ENCODE measurements at places on chromosomes 11 and 22. TPM values are rescaled to one million over a fixed set of nuclear protein-coding genes. Genes with fewer than 3 reads are reported as not detected.
A peak's percentile ranks its signal among the peaks of the same experiment; 100 is the strongest.

The SLC22A9 gene
- not detected for total RNA-seq

The MUC5B gene
- not detected for total RNA-seq

DNA sequence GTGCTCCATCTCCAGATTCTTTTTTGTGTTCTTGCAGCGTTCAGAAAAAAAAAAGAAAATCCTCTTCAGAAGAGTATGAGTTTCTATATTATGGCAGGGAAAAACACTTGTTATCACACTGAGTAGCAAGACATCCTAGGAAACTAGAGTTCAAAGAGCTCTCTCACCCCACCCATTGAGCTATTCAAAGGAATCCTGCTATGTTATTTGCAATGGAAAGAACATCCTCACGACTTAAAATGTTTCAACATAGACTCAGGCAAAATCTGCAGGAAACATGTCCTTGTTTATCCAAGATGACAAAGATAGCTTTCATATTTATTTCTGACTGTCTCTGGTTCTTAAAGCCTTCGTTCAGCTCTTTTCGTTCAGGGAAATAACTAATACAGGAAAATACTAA lies 331.6 kb upstream of the ANO5 start:
- no peak for DNase-seq

- peak; percentile 69 for DNase-seq
Measured at GRCh38 chr11:121723246-121723741, 270.5 kb upstream of the SORL1-AS1 start.

The RELA gene
- 31.8 TPM for total RNA-seq

DNA sequence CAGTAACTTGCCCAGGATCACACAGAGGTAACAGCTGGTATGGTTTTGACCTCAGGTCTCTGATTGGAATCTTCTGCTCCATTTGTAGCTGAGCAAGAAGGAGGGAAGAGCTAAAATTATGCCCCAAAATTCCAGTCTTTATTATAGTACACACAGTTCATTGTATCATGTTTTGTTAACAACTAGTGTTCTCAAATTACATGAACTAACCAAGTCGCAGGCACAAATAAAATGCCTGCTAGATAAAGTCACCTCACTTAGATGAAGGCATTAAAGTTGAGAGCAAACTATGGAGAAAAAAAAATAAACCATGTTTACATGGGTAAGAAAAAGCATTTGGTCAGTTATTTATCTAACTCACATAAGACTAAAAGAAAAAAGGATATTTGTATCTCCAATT lies 58.8 kb downstream of the PDGFD start:
- DNase-seq, result no peak

GRCh38 chr22:27882507-27883290 lies 36.4 kb downstream of the PITPNB start:
- no peak for DNase-seq

DNA sequence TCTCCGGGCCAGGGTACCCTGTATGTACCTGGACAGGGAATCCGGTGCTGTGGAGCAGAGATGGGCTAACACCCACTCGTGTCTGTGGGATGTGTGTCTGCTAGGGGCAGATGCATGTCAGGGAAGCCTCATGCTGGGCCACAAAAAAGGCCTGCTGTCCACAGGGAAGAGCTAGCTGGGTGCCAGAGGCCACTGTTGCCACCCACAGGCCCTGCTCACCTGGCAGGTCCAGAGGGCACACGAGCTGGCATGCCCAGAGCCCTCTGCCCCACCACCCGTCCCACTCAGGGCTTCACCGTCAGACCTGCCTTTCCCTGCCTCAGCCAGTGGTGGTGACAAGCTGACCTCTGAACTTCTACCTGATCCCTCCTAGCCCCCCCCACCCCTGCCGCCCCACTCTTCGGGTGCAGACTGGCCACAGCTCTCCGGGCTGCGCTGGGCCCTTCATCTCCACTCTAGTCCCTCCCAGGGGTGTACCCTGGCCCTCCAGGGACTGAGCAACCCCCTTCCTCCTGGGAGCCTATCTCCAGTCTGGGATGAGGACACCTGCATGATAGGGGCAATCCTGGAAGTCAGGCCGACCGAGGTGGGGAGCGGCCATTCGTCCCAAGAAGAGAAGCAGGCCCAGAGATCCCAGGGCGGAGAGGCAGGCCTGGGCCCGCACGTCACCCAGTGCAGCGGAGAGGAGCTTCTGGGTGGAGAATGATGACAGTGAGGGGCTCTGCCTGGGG lies 1.4 kb downstream of the SLC25A22 start:
- no peak for DNase-seq

DNA sequence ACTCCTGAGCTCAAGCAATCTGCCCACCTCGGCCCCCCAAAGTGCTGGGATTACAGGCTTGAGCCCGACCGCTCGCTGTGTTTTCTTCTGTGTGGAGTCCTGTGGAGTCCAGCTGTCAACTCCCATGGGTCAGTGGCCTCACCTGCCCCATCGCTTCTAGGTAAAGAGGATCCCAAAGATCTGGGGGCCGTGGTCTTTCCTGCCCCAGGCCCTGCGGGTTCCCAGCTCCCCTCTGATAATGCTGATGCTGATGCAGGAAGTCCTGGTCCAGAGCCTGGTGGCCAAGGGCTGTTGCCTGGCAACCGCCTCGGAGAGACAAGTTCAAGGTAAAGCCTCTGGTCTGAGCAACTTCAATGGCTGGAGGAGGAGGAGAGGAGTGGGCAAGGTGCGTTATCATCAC lies 9.6 kb downstream of the SSTR3 start:
- peak; percentile 63 for DNase-seq

GRCh38 chr11:15148169-15148568 lies 33.4 kb downstream of the INSC start:
- peak; percentile 19 for DNase-seq

DNA sequence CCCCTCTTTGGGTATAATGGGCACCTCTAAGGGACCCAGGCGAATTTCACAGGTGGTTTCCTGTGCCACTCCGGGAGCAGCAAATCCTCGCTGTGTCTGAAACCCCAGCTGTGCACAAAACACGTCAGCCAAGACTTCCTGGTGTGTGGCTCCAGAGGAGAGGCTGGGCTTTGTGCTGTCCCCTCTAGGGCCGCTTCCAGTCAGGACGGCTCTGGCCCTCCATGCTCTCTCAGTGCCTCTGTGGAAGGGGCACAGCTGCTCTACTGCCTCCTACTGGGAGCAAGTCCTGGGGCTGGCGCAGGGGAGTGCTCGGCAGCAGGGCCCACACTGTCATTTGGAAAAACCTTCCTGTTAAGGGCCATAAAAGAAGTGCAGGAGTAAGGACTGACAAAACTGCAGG lies 23.7 kb upstream of the ARFGAP3 start:
- DNase-seq, result peak; percentile 78

The ZNF70 gene
- total RNA-seq, result 6.5 TPM

GRCh38 chr11:21545699-21546098 lies 647.2 kb upstream of the ANO5 start:
- DNase-seq, result no peak

DNA sequence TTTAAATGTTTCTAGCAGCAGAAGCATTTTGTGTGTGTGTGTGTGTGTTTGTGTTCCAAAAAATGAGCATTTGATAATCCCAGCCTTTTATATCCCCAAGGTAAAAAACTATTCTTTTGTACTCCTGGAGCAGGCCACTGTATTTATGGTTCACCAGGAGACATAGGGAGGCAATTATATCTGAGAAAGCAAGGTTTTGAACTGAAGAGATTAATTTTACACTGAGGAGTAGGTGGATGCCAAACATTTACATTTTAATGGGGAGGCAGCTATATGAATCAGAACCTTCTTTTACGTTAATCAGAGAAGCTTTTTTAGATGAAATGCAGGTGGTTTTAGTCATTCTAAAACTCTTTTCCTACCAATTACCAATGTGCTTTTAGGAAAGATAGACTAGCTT lies 1374.0 kb upstream of the TENM4 start:
- DNase-seq, result no peak

The TSKU gene
- total RNA-seq, result 24.2 TPM

DNA sequence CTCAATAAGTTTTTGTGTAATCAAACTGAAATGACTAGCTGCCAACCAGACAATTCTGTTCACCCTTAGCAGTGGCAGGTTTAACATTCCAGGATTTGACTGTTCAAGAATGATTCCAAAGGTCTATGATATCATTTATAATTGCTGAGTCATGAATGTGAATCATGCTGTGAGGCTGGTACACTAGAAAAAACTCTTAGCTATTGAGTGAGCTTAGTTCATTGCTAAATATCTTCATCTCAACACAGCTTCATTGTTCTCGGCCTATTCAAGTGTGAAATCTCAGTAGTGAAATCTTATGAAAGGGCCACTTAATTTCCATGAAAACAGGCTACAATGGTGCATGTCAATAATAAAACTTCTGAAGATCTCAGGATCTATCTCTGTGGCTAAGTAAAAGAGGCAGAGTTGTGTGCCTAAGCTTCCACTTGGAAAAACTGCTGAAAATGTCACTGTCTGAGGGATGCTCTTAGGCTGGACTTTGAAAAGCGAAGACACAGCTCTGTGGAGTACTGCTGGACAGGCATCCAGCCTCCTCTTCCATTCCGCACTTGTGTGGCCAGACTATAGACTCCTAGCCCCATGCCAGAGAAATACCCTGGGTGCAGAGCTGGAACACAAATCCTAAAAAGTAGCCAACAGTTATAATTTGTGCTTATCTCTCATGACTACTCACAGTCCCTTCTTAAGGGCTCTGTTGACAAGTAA lies 12.8 kb downstream of the AQP11 start:
- DNase-seq, result peak; percentile 88

The CARS1 gene
- 99.3 TPM for total RNA-seq

DNA sequence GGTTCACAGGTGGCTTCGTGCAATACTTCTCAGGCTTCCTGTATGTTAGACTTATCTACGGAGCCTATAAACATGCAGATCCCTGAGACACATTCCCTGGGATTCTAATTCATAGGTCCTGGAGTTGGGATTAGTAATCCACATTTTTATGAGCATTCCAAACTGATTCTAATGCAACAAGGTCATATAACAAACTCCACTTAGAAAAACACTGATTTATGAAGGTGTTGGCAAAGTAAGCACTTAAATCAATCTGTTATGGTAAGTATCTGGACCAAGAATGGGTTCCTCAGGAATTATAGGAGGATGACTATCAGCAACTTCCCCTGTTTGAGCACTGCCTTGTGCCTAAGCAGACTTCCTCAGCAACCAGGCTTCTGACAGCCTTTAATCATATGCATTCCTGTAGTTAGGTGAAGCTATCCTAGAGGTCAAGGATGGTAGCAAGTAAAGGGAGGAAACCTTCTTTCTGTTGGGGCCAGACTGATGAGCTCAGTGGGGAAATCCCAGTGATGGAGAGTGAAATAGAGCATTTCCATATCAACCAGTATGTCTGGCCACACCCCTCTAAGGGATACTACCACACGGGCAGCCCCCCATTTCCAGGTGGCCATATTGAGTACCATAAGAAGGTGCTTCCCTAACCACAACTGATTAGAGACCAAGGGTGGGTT lies 89.6 kb downstream of the RASSF10 start:
- DNase-seq, result no peak

- peak; percentile 98 for DNase-seq
Measured at GRCh38 chr11:46369458-46370152, 11.9 kb upstream of the MDK start.

GRCh38 chr11:128776069-128776423 lies 82.2 kb downstream of the FLI1 start:
- DNase-seq, result peak; percentile 52

The ZNF214 gene
- total RNA-seq, result 4.7 TPM

The GLYATL1 gene
- total RNA-seq, result not detected

DNA sequence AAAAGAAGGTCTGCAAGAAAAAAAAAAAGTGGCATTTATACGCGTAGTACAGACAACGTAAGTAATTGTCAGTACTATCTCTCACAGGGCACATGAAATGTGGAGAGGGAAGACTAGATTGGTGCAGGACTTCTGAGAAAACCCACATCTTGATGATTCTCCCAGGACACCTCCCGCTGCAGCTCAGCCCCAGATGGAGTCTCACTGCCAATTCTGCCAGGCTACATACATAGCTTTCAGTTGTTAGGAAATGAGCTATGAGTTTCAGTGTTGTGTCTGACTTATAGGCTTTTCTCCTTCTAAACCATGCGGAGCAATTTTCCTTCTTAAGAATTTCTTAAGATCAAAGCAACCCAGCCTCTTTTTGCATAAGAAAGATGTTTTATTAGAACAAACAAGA lies 9.6 kb downstream of the OR5A2 start:
- DNase-seq, result no peak

GRCh38 chr11:44305470-44306051 lies 4.4 kb downstream of the ALX4 start:
- no peak for DNase-seq

DNA sequence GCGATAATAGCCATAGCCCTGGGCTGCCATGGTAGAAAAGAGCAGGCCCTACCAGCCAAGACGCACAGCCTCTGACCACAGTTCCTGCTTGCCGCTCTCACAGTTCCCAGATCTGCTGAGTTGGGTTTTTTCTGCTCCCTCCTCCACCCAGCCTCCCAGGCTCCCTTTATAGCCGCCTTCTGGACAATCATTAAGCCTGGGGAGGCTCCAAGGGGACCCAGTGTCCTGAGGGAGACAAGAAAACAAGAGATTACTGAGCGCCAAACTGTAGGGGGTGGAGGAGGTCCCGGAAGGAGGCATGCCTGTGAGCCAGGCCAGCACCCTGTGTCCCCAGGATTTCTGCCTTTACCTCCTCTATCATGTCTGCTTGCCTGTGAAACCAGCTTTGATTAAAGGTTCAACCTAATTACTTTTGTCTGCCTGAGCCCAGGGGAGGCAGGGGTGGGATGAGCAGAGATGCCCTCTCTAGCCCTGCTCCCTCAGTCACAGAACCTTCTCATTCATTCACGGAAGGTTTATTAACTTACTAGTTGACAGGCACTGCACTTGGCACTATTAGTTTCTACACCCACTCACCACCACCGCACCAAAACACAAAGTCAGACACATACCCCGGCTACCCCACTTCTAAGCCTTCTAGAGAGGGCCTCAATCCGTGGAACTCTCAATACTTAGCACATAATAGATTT lies 1.2 kb downstream of the SLC37A4 start:
- DNase-seq, result no peak

GRCh38 chr11:23405350-23405937 lies 545.2 kb upstream of the CCDC179 start:
- no peak for DNase-seq

GRCh38 chr11:65032216-65032615 lies 5.0 kb downstream of the SNX15 start:
- DNase-seq, result peak; percentile 25

The B4GALNT4 gene
- 0.88 TPM for total RNA-seq
